ENCODE measurements at places on chromosomes 12 and 14.

- DNase-seq: no peak
Observed at GRCh38 chr12:26250801-26251200, 55.4 kb downstream of the SSPN start.

- DNase-seq: no peak
Observed at GRCh38 chr12:74538491-74539258, 1.0 kb downstream of the ATXN7L3B start.

DNA sequence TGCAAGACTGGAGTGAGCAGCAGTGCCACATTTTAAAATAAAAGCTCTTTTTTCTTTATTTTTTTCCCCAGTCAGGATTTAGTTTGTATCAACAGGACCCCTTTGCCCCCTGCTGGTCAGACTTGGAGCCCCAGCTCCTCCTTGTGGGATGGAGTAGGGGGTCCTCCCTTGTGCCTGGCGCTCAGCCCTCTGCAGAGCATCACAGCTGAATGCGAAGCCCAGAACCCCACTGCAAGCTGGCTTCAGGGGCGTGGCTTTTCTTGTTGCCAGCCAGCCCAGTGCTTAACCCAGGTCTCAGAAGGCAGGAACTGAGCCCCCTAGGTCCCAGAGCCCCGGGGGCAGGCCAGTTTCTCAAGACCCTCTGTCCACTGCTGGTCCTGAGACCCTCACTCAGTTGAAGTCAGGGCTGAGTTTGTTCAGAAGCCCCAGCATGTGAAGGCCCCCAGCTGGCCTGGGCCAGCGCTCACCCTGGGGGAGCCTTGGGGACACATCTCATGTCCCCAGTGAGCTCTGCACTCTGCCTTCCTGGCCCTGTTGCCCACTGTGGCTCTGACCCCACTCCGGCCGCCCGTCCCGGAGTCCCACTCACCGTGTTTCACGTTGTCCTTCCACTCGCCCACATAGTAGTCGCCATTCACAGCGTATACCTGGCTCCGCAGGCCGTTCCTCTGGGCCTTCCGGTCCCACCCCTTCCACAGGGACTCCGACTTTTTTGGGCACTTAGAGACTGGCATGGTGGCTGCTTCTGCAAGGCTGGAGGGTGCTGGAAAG is 519 bp downstream of the MORN3 start:
- peak; percentile 73 for DNase-seq

- no peak for DNase-seq
Observed at GRCh38 chr14:24064856-24065255, 6.5 kb upstream of the CPNE6 start.

DNA sequence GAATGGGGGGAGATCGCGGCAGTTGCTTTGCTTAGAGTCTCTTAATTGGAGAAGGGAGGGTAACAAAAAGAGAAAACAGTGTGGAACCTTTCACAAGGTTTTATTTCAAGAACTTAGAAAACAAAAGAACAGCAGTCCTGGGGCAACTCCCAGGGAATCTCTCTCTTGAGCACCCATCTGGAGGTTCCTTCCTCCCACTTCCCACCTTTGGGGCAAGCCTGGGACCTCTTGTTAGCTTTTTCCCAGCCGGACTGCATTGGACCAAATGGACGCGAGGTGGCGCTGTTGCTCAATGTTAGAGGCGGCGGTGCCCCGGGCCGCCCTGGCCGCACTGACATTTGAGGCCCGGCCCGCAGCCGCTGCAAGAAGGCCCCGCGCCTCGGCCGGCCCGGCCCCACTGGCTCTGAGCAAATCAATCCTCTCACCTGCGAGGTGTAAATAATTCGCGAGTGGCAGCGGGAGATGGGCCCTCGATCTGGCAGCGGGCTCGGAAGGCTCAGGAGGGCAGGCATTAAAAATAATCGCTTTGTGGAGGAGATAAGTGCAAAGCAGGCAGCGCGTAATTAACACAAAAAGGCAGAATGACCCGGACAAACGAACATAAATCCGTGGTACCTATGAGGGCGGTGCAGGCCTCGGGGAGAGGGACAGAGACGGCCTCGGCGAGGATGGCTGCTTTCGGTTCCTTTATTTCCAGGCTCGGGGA is 2.8 kb upstream of the HOXC8 start:
- DNase-seq: peak; percentile 90

DNA sequence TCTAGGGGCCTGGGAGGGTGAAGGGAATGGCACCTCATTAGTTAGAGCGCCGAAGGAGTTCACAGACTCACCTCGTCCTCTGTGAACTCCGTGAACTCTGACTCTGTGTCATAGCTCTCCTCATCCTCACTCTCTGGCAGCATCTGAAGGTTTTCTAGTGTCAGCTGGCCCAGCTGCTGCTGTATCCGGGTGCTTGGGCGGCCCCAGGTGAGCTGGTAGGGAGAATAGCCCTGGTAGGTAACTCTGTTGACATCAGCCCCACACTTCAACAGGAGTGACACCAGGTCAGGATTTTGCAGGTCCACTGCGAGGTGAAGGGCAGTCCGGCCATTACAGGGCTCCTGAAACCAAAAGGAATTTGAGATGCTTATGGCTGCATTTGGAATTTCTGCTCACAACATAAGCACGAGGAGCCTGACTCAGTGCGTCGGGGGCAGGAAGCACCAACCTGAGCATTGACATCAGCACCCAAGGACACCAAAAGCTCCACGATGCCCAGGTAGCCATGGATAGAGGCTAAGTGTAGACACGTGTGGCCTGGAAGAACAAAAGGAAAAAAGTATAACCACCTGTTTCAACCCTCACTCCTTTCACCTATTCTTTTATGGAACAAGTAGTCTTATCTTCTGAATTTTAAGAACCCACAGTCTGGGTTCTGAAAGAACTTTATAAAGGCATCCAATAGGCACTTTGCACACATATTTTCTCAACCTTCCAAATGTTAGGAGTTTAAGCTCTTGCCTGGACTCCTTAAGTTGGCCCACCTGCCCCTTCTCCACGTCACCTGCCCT is 2.0 kb downstream of the NFKBIA start:
- DNase-seq: no peak

GRCh38 chr14:102316743-102317563 is 2.6 kb upstream of the ZNF839 start:
- DNase-seq: peak; percentile 96

GRCh38 chr12:77947746-77948145 is 117.1 kb downstream of the NAV3 start:
- no peak for DNase-seq

DNA sequence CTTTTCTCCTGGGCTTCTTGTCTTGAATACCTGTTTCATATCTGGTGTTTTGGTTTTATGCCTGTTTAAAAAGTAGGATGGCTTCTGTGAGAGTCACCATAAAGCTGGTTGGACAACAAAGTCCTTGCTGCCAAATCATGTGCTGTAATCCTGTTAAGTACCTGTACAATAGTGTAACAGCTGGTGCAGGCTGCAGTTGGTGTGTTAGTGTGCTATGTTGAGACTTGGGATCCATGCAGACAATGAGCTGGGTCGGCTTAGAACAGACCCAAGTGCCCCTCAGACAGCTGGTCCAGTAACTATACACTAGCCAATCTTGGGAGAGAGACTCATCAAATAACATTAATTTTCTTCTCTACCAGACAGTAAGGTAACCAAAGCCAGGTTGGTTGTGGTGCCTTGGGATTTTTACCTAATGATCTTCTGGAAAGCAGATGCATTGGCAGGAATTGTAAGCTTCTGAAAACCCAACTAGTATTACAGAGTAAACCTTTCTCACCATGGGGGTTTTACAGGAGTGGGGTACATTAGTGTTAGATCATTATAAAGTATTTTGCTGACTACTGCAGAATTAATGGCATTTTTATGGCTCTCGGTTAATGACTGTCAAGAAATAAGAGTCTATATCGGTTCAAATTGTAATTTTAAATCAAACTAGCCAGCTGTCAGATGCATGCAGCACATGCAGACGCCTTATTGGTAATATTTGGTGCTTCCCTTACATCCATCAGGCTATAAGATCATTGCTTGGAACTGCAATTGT is 231.2 kb downstream of the PDZRN4 start:
- DNase-seq: no peak

GRCh38 chr14:82379291-82379690 is 845.6 kb upstream of the SEL1L start:
- DNase-seq: no peak

DNA sequence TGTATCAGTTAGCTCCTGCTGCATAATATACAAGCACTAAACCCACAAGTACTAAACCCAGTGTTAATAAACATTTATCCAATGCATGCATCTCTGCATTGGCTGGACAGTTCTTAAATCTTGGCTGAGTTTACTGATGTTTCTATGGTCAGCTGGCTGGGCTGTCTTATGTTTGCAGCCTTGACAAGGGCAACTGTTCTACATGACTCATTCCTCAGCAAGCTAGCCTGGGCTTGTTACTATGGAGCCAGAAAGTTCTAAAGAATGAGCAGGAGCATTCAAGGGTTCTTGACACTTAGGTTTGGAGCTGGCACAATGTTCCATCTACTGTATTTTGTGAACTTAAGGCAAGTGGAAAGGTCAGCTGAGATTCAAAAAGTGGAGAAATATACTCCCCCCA is 199.1 kb downstream of the GLT1D1 start:
- DNase-seq: no peak
